ENCODE measurements at places on chromosomes 2 and 18. TPM values are rescaled to one million over a fixed set of nuclear protein-coding genes. Genes with fewer than 3 reads are reported as not detected.

CYTIP gene
- total RNA-seq = 0.25 TPM

FER1L5 gene
- 0.60 TPM for total RNA-seq

PSMA8 gene
- total RNA-seq = not detected

NOL4 gene
- 2.6 TPM for total RNA-seq

SLC5A7 gene
- total RNA-seq = 2.8 TPM

CD207 gene
- 0.14 TPM for total RNA-seq

All from motor neuron (in vitro differentiated cells).